ENCODE measurements at places on chromosomes 4 and X.

- DNase-seq: no peak
These were observed 203.8 kb upstream of the PSAPL1 start for GRCh38 chr4:7638489-7638888.

- no peak for DNase-seq
These were observed 40.9 kb upstream of the EOLA2 start for GRCh38 chrX:149979126-149979644.

DNA sequence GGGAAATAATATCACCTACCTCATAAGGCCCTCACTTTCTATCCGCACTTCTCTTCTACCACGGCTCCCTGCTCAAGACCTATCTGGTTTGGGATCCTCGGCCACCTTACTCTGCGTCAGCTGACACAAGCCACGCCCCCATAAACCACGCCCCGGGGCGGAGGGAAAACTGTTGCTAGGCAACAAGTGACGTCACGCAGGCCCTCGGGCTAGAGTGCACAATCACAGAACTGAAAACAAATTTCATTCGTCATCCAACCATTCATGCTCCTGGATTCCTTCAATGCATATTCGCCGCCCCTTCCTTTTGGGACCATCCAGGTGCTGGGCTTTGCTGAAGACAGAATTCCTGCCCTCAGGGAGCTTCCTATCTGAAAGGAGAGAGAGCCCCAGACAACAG is 66.3 kb downstream of the SMC1A start:
- DNase-seq: no peak

DNA sequence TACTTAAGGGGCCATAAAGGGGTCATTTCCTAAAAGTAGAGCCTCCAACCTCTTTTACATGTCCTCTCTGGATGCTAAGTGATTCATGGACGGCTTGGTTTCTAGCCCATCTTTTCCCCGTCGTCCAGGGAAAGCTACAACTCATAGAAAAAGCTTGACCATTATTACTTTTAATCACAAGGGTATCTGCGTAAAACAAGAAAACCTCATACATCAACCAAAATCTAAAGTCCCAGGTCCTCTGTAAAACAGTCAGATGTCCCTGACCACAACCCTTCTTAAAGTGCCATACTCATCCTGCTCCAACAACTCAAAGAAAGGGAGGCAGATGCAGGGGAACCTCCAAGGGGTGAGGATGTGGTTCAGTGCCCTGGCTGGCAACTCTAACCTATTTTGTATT is 29.6 kb downstream of the ADGRA3 start:
- no peak for DNase-seq

GRCh38 chr4:11209826-11210225 is 218.9 kb downstream of the HS3ST1 start:
- DNase-seq: no peak

GRCh38 chr4:48175806-48176205 is 41.8 kb upstream of the TXK start:
- no peak for DNase-seq

DNA sequence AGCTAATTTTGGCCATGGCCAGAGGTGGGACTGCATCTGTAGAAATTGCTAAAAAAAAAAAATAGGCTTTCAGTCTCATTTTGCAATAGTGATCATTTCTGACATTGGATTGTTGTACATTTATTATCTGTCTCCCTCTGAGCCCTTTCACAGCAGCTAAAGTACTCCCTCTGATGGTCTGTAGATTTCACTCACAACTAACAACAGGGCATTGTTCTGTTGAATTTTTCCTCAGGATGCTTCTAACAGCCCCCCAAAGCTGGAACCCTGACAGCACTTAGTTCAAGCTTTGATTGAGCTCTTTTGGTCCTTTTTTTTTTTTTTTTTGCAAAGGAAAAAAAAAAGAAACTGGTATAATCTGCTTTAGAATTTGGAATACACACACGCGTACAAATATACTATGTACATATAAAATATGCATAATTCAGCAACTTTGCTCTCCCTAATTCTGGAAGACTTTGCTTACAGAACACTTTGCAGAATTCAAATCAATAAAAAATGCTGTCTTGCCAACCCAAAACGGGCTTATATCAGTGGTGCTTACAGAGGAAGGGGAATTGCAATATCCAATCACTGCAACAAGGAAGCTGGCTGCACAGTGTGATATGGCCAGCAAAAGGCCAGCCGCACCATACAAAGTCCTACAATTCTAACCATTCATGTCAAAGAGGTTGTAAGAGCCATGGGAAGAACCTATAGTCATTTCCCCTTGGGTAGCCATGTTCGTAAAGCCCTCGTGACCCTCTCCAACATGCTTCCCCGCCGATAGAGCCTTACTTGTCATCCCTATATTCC is 406.4 kb downstream of the SMARCA1 start:
- no peak for DNase-seq

DNA sequence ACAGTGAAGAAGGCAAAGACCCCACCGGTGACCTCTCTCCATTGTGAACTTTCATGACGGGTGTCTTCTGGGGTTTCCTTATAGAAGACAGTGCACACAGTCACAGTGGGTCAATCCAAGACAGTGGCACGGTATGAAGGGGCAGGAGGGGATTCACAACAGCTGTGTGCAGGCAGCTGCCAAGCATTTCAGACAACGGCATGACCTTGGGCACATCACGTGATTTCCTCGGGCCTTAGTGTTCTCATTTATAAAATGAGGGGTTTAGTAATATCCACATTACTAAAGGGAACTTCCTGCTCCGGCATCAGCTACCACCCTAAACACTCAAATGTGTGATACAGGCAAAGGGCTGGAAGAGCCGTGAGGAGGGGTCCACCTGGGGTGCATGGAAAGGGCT is 42.9 kb downstream of the RBM47 start:
- DNase-seq: no peak

GRCh38 chr4:169109035-169109675 is 99.1 kb upstream of the CBR4 start:
- DNase-seq: no peak

GRCh38 chr4:45004847-45005565 is 278.6 kb upstream of the GNPDA2 start:
- no peak for DNase-seq

GRCh38 chr4:22502895-22503814 is 12.7 kb downstream of the ADGRA3 start:
- DNase-seq: no peak

GRCh38 chr4:103076747-103077347 is at the start of gene SLC9B2:
TSS of gene SLC9B2 (minus strand) at chr4:103076761. CDS start at chr4:103067550, 9,211 bp downstream.
- no peak for DNase-seq

GRCh38 chrX:28491941-28492340 is 95.3 kb upstream of the IL1RAPL1 start:
- DNase-seq: no peak

DNA sequence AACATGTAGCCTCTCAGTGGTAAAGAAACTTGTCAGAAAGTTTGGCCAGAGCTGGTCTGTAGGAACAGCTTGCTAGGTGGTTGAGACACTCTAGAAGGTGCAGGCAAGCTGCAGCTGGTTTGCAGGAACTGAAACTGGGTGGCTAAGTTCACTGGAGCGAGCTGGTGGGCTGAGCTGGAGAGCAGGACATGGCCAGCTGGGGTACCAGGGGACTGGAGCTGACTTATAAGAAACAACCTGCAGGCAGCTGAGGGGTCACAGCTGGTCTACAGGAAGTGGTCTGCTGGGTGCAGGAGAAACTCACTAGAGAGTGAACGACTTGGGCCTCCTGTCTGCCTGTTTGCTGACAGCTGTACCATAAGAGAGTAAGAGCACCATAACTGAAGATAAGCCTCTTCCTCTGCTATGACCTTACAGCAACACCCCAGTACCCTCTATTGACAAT is 157.1 kb upstream of the LNX1 start:
- no peak for DNase-seq

- no peak for DNase-seq
These were observed 65.5 kb downstream of the WFS1 start for GRCh38 chr4:6335040-6335590.

- DNase-seq: no peak
These were observed 653 bp downstream of the BEX1 start for GRCh38 chrX:103063191-103063845.

DNA sequence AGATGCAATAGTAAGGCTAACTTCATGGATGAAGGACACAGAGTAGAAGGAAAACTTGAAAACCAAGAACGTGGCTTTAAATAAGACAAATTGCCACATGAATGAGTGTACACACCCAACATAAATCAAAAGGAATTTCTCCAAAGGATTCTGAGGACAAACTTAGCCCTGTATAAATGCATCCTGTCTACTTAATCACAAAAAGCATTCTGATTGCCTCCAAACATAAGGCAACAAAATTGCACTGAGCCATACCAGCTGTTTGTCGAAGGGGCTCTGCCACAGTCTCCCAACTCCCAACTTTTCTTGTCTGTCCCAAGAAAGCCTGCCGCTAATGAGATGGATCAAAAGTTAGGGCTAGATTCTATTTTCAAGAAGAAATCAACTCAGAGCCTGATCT is 194.3 kb downstream of the SOWAHB start:
- DNase-seq: no peak
